ENCODE measurements at places on chromosomes 1 and 21.

GRCh38 chr1:23638188-23638619, 53.4 kb upstream of the RPL11 start:
- DNase-seq, result no peak

- DNase-seq, result no peak
Observed at GRCh38 chr1:192797891-192798290, 10.9 kb upstream of the RGS2 start.

- no peak for DNase-seq
Observed at GRCh38 chr1:217048104-217048707, 325.0 kb upstream of the ESRRG start.

GRCh38 chr21:16900685-16901084, 612.2 kb upstream of the CXADR start:
- DNase-seq, result no peak

DNA sequence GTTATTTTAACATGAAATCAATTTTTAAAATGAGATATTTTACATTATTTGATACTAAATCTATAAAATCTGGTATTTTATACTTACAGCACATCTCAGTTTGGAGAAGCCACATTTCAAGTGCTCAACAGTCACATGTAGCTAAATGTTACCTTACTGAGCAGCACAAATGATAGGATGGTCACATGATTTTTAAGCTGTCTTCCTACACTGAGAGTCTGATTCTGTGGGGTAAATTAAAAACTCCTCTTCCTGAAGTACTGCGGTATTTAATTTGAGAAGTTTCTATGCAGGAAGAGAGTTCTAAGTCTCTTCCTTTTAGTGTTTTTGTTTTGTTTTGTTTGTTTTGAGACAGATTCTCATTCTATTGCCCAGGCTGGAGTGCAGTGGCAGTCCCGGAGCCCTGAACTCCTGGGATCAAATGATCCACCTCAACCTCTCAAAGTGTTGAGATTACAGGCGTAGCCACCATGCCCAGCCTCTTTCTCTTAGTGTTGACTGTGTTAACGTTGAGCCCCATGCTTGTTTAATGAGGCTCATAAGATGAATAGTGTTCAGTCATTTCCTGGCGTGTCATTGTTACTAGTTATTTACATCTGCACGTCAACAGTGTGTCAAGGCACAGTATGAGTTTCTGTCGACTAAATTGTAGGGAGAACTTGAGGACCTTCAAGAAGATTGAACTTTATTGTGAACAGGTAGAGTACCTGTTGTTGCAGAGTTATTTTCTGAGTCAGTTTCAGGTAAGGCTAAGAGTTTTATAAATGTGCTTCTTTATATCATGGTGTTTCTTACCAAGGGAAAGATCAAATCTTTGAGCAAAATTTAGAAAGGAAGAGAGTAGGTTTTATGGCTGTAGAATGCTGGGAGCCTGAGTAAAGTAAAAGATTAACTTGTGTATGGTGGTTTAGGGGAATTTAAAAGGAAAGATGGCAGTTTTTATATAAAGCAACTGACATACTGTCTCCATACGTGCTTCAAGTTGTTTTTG, 3.3 kb downstream of the CNST start:
- DNase-seq, result no peak

GRCh38 chr21:26397545-26397944, 175.5 kb downstream of the CYYR1 start:
- DNase-seq, result no peak

DNA sequence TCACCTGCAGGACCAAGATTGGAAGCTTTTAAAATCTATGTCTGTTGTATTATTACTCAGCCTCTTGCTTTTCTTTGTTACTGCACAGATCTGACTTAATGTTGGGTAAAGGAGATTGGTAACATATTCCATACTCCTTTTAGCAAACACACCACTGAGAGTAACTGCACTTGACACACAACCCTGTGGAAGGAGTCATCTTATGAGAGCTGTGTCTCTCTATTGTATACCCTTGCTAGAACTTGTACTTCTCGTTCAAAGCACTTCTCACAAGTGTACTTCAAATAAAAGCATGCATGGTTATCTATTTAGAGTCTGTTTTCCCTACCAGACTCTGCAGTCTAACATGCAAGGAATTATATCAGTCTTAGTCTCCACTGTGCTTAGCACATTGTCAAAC, 813.4 kb downstream of the ADGRL2 start:
- no peak for DNase-seq

- no peak for DNase-seq
Observed at GRCh38 chr1:192810253-192810880, 1.5 kb downstream of the RGS2 start.

DNA sequence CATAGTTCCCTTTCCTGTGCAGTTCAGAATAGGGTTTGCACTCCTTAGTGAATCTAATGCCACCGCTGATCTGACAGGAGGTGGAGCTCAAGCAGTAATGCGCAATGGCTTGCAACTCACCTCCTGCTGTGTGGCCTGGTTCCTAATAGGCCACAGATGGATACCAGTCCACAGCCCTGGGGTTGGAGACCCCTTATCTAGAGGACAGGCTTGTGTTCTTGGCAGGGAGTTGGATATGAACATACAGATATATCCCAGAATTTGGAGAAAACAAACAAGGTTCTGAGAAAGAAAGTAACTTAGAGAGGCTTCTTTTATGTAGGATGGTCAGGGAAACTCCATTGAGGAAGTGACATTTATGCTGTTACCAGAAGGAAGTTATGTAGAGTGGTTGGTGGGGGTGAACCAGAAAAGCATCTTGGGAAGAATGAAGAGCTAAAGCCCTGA, 5.1 kb upstream of the PTPRC start:
- no peak for DNase-seq

GRCh38 chr1:55720261-55720660, 505.1 kb upstream of the USP24 start:
- no peak for DNase-seq

GRCh38 chr1:10941891-10942541, 70.4 kb upstream of the TARDBP start:
- peak; percentile 68 for DNase-seq

GRCh38 chr1:59671066-59671952, 143.4 kb upstream of the HOOK1 start:
- no peak for DNase-seq

- no peak for DNase-seq
Observed at GRCh38 chr1:25685938-25686665, 69.5 kb downstream of the MAN1C1 start.

DNA sequence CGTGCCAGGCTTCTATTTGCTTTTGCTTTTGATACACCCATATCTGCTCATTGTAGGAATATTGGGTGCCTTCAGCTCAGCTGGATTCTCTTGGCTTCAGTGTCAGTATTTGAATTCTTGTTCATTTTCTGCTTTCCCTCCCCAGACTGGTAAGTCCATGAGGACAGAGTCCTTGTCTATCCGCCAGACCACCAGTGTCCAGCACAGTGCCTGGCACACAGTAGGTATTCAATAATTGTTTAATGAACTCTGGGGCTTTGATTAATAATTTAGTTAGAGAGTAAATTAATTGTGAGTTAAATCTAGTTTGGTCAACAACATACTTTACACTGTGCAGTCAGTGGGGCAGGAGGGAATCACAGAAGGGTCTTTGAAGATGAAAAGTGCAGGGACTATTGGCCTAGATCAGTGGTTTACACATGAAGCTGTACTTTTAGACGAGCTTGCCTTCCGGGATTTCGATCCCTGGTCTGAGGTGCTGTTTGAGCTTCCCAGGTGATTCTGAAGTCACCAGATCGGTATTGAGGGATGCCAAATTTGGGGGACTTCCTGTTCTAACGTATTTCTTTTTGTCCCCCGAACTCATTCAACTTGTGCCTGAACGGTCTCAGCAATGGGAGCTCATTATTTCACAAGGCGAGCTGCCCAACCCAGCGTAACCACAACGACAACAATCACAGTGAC, 119.1 kb upstream of the JUN start:
- no peak for DNase-seq

- no peak for DNase-seq
Observed at GRCh38 chr1:52850951-52851350, 8.4 kb downstream of the ZYG11A start.

- no peak for DNase-seq
Observed at GRCh38 chr1:10664251-10664650, 132.2 kb downstream of the CASZ1 start.

DNA sequence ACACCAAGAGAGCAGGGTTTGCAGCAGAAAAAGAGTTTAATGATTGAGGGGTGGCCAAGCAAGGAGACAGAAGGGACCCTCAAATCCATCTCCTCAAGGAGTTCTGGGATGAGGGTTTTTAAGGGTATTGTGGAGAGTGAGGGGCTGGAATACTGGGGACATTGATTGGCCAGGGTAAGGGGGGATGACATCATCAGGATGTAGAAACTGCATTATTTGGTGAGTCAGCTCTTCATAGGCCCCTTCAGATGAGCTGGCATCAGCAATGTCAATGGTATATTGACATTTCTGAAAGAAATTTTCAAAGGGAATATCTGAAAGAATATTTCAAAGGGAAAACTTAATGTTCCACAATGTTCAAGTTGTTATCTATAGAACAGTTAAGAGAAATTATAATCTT, 168.1 kb upstream of the SNX7 start:
- no peak for DNase-seq

Data from stimulated activated CD4-positive, alpha-beta T cell treated with anti-CD3 and anti-CD28 coated beads, Interleukin-4, amount 100 ng/mL, for 48 hours (primary cell).